ENCODE measurements at places on chromosomes 12 and 14. TPM values are rescaled to one million over a fixed set of nuclear protein-coding genes. Genes with fewer than 3 reads are reported as not detected.

DNA sequence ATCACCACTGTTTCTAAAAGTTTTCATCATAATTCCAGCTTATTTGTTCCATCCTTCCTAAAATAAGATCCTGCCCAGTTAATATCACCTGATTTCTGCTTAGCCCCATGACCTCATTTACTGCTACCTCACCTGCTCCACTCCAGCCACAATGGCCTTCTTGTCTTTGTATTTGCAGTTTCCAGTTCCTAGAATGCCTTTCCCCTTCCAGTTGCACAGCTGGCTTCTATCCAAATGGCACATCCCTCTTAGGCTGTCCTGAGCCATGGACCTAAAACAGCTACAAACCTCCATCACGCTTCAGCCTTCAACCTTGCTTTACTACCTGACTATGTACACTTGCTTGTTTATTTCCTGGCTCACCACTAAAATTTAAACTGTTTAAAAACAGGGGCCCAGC lies 6.5 kb upstream of the LGMN start:
- DNase-seq, result no peak
- H3K4me3 ChIP-seq, result no peak overlapping the region
- H3K27ac ChIP-seq, result no peak overlapping the region
- H3K4me1 ChIP-seq, result peaks cover 14% of the 10 kb centered on the region
- no peaks in the 10 kb centered on the region for H3K36me3 ChIP-seq

DNA sequence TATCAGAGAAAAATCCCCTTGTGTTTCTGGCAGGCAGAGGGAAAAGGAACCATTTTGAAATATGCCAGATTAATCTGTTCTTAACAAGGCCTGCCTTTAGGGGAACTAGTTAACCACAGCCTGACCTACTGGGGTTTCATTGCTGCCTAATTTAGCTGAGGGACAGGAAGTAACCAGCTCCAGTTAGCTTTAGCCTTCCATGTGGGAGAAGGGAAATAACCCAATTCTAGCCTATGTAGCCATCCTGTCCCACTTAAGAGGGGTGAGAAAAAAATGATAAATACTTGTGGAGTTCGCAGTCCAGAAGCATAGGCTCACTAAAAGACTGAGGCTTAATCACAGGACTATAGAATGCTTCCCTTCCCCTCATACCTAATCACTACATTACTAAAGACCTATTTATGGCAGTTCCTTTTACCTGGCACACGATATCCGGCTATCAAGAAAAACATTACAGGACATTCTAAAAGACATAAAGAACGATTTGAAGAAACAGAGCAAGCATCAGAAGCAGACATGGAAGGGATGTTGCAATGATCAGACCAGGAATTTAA lies 22.8 kb downstream of the COX8C start:
- H3K4me3 ChIP-seq, result no peak overlapping the region
- DNase-seq, result no peak
- H3K27ac ChIP-seq, result no peak overlapping the region
- no peaks in the 10 kb centered on the region for H3K4me1 ChIP-seq
- H3K27me3 ChIP-seq, result peaks cover 6% of the 10 kb centered on the region
- H3K36me3 ChIP-seq, result no peaks in the 10 kb centered on the region

GRCh38 chr14:76902591-76902990 lies 76.4 kb downstream of the LRRC74A start:
- no peak overlapping the region for H3K27ac ChIP-seq
- DNase-seq, result no peak
- H3K27me3 ChIP-seq, result no peaks in the 10 kb centered on the region
- H3K4me1 ChIP-seq, result peaks cover 20% of the 10 kb centered on the region
- no peaks in the 10 kb centered on the region for H3K36me3 ChIP-seq
- no peak overlapping the region for H3K4me3 ChIP-seq

PROX2 gene
- total RNA-seq, result 0.07 TPM

ADCY6 gene
- 0.05 TPM for total RNA-seq

E2F7 gene
- total RNA-seq, result 9.6 TPM

All from activated naive CD4-positive, alpha-beta T cell treated with anti-CD3 and anti-CD28 coated beads for 36 hours (primary cell).